ENCODE measurements at places on chromosomes 3 and 15.

GRCh38 chr3:72171946-72172345, 387.0 kb upstream of the PROK2 start:
- DNase-seq, result no peak

- DNase-seq, result no peak
Measured at GRCh38 chr15:77557564-77557963, 75.1 kb downstream of the LINGO1 start.

GRCh38 chr15:101103598-101103997, 148.2 kb downstream of the CHSY1 start:
- no peak for DNase-seq

DNA sequence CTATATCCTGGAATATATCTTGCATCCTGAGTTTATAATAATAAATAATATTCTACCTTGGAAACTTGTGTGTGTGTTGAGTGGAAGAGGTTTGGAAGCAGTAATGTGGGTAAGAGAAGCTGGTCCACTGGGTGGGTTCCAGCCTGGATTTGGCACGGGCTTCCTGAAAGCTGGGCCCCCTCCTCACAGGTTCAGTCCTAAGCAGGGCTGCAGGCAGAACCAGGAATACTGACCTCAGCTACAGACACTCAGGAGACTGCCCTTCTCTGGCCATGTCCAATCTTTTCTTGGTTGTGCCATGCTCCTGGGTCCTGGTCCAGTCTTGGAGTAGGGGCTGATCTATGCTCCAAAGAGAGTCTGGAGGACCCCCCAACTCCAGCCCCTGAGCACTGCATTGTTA, 4.5 kb downstream of the MYD88 start:
- no peak for DNase-seq

DNA sequence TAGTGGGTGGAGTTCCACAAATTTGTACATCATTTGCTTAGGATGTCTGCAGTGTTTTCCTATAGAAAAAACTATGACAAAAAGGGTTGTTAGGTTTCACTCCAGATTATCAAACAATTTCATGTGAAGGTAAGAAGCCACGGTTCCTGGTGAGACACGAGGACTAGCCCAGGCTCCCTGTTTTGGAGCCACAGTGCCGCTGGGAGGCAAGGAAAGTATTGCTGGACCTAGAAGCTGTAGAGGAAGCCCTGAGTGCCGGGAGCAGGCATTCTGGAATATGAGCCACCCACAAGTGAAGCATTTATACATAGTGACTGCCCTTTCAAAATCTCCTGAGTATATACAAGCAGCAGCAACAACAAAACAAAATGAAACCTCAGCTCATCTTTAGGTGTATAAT, 142.0 kb downstream of the GABRB3 start:
- DNase-seq, result peak; percentile 33

DNA sequence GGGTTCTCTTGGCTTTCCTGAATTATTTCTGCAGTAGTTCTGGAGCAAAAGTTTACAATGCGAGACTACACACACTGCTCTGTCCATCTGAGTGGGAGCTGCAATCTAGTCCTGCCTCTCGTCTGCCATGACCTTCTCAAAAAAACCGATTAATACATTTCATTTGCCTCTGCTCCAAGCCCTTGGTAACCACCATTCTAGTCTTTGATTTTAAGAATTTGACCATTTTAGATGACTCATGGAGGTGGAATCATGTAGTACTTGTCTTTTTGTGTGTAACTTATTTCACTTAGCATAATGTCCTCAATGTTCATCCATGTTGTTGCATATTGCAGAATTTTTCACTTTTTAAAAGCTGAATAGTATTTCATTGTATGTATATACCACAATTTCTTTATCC, 356.9 kb downstream of the SV2B start:
- no peak for DNase-seq

GRCh38 chr15:91424001-91424400, 323.9 kb downstream of the SV2B start:
- no peak for DNase-seq

DNA sequence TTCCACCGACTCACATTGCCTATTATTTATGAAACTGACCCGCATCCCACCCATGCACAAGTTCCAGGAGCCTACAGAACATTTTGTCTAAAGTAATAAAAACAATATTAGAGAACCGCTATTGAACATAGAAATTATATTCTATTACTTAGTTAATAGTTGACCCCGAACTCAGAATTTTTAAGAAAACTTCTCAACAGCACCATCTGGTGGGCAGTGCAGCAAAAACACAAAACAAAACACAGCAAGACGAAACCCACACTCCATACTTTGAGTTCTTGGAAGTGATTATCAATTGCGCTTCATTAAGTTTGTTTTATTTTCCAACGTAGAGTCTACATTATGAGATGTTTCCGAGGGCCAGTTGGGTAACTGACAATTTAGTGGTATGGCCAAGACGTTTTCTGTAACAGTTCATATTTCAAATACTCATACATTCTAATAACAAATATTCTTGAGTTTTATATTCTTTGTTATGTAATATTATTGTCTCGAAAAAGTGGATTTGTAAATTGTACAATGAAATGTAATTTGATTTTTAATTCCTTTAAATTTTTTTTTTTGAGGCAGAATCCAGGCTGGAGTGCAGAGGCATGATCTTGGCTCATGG, 24.0 kb upstream of the C3orf70 start:
- peak; percentile 51 for DNase-seq

- no peak for DNase-seq
Measured at GRCh38 chr3:95923496-95924210, 890.7 kb upstream of the EPHA6 start.

GRCh38 chr3:99248130-99248529, 346.6 kb upstream of the DCBLD2 start:
- no peak for DNase-seq

DNA sequence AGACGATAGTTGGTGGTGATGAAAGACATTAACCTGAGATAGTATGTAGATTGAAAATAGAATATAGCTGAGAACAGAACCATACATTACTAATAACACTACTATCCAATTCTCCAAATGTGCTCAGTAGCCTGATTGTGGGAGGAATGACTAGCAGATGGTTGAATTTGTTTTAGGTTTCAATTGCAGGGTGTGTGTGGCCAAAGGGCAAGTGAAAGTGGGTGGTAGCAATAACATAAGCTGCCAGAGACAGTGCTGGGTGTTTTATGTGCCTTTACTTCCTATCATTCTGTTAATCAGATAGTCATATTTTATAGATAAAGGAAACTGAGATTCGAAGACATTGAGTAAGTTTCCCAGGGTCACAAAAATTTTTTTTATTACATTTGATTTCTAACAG, 249.5 kb upstream of the ARL6 start:
- DNase-seq, result no peak

DNA sequence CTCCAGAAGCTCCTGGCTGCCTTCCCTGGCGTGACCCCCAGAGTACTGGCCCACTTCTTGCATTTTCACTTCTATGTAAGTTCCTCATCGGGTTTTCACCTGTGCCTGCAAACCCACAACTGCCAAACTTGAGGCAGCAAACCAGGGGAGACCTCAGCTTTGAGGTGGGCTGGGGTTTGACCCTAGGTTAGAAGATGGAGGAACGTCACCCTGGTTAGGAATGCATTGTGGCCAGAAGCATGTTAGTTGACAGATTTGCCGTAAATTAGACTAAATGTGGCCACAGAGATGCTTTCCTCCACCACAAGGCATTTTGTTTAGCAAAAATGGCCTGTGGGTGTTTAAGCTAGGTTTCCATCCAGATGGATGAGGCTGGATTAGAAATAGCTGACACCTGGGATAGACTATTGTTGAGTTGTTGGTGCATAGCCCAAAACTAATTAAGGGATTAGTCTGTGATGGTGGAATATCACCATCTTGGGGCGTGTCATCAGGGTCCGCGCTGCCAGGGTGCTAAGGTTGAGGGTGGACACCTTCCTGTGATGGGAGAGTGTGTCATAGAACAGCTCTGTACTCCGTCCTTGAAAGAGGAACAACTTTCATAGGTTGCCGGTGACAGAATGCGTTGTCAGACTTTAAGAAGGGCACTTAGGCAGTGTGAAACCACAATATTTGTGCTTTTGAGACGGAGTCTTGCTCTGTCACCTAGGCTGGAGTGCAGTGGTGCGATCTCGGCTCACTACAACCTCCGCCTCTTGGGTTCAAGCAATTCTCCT, 3.6 kb downstream of the NISCH start:
- DNase-seq, result no peak

DNA sequence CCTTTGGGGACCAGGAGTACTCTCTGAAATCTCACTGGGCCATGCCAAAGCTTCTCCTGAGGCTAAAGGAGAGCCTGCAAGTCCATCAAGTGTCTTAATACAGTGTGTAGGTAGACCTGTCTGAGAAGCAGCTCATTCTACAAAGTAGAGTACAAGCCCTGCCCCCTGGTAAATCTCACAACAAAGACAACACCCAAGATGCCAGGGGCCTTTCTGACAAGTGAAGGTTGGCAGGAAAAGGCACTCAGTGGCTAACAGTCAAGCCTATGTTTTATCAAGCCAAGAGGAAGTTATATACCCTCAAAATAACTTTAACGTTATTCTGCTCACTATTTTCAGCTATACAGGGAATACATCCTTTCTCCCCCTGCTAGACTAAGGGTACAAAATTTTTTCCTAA, 58.3 kb downstream of the NMNAT3 start:
- no peak for DNase-seq

GRCh38 chr3:165635791-165636683, 201.2 kb downstream of the BCHE start:
- DNase-seq, result no peak

DNA sequence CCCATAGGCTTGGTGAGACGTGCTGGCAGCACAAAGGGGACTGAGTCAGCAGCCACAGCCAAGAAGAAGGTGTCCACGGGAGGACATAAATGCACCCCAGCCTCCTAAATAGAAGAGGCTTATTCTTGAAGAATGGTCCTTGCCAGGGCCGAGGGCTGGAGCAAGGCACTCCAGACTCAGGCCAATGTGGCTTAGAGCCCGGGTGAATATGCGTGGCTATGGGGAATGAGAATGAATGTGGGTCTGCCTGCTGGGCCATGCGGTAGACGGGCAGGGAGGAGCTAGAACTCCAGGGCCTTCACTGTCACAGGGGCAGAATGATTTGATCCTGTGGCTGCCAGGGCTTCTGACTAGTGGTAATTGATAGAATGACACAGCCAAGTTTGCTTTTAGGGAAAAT, 34.0 kb downstream of the DHX30 start:
- DNase-seq, result no peak

- DNase-seq, result no peak
Measured at GRCh38 chr3:18114894-18115293, 310.2 kb downstream of the SATB1 start.

DNA sequence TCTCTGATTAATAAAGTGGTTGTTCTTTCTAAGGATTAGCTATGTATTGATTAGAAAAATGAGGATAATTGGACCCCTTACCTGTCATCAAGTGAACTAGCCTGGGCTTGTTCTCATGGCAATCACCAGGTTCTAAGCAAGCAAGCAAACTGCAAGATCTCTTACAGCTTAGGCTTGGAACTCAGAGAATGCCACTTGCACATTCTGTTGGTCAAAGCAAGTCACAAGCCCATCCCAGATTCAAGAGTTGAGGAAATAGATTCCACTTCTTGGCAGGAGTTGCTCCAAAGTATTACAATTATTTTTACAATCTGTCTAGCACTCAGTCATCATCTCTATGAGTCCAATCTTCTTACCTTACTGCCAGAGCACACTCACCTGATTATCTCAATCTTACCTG, 180.3 kb downstream of the SYNPR start:
- DNase-seq, result no peak

GRCh38 chr3:140898340-140899180, 43.1 kb upstream of the SLC25A36 start:
- DNase-seq, result no peak

DNA sequence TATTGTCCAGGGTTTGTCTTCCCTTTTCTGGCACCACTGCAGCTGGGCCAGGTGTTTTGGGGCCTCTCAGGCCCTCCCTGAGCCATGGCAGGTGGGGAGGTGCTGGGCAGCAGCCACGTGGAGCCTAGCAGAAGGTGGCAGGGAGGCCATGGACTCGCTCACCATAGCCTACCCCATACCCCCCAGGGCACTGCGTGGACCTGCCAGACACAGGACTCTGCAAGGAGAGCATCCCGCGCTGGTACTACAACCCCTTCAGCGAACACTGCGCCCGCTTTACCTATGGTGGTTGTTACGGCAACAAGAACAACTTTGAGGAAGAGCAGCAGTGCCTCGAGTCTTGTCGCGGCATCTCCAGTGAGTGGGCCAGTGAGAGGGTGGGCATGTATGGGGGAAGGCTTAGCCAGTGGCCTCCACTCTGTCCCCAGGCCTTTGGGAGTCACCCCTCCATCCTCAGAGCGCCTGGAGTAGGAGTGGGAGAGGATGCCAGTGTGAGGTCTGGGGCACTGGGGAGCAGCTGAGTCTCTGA, 11.9 kb downstream of the SPINT1 start:
- no peak for DNase-seq

DNA sequence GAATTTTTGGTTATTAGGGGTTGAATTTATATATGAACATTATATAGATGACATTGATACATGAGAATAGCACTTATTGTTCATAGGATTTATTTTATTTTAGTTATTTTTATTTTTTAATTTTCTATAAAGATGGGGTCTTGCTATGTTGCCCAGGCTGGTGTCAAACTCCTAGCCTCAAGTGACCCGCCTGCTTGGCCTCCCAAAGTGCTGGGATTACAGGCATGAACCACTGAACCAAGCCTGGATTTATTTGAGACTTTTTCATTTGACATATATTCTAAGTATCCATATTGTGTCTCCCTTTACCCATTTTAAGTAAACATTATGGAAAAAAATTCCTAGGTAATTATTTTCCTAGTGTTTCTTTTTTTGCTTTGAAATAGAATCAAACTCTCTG, 12.5 kb downstream of the PAQR9 start:
- no peak for DNase-seq

DNA sequence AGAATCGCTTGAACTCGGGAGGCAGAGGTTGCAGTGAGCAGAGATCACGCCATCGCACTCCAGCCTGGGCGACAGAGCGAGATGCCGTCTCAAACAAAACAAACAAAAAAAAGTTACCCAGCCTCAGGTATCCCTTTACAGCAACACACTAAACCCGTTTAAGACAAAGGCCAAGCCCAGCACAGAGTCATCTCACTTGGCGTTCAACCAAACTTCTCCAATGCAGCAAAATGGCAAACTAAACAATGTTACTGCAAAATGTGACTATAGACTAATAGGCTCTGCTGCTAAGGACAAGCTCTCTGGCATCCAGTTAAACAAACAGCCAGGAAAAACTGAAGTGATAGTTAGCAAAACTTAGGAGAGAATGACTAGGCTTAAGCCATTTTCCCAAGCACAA, 6.4 kb upstream of the FAM219B start:
- DNase-seq, result no peak

GRCh38 chr3:173708191-173708590, 310.6 kb downstream of the NLGN1 start:
- peak; percentile 18 for DNase-seq

GRCh38 chr3:9750556-9751411, 1.0 kb downstream of the OGG1 start:
- DNase-seq, result no peak

- no peak for DNase-seq
Measured at GRCh38 chr3:46564190-46565021, 1.7 kb downstream of the LRRC2 start.

GRCh38 chr3:123719862-123720453, 135.1 kb upstream of the HACD2 start:
- DNase-seq, result no peak
